Activated CD4-positive, alpha-beta memory T cell treated with anti-CD3 and anti-CD28 coated beads for 36 hours (primary cell): ENCODE measurements at places on chromosomes 4 and X.

GRCh38 chrX:1435241-1435895 lies 17.3 kb downstream of the ASMTL start:
- no peak overlapping the region for H3K27ac ChIP-seq
- no peaks in the 10 kb centered on the region for H3K27me3 ChIP-seq
- peaks cover 42% of the 10 kb centered on the region for H3K36me3 ChIP-seq
- H3K4me1 ChIP-seq, result no peaks in the 10 kb centered on the region
- no peak overlapping the region for H3K4me3 ChIP-seq

DNA sequence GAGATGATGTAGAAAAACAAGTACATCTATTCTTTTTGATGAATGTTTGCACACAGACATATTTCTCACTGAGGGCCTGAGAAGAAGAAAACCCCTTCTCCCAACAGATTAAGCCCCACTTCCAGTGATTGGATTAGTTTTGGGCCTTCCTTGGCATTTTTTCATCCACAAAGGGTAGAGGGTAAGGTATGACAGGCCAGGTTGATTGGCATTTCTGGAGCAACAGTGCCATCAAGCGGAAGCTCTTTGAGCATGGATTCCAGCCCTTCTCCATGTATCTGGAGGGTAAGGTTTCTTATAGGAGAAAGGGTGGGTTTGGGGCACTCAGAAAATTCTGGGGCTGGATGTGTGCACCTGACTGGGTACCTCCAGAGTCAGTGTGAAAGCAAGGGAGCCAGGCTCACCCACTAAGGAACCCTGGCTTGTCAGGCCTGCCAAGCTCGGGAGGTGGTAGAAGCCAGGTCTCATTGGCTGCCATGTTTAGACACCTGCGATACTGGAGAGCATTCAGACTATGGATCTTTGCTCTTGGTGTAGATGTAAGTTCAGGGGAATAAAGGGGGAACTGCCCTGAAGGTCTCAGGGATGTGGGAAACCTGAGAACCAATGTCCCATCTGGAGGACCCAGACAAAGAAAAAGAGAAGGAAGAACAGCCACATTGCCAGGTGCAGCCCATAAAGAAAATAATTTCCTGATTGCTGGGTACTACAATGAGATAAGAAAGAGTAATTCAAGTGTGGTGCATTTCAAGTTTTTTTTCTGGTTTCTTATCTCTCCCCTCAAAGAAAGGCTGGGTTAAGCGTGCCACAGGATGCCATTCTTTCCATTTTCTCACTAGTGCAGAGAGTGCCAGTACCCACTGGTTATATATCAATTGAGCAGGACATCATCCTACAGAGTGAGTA lies 222.3 kb upstream of the AGTR2 start:
- no peak overlapping the region for H3K4me3 ChIP-seq
- no peak for DNase-seq
- no peaks in the 10 kb centered on the region for H3K4me1 ChIP-seq
- H3K36me3 ChIP-seq, result no peaks in the 10 kb centered on the region

GRCh38 chr4:123613586-123614344 lies 217.2 kb downstream of the SPRY1 start:
- no peak for DNase-seq
- no peak overlapping the region for H3K4me3 ChIP-seq
- H3K4me1 ChIP-seq, result peaks cover 12% of the 10 kb centered on the region
- H3K27ac ChIP-seq, result no peak overlapping the region
- peaks cover 2% of the 10 kb centered on the region for H3K27me3 ChIP-seq
- no peaks in the 10 kb centered on the region for H3K36me3 ChIP-seq

- H3K4me3 ChIP-seq, result no peak overlapping the region
- no peaks in the 10 kb centered on the region for H3K4me1 ChIP-seq
- no peak for DNase-seq
- no peaks in the 10 kb centered on the region for H3K27me3 ChIP-seq
- H3K27ac ChIP-seq, result no peak overlapping the region
- peaks cover 11% of the 10 kb centered on the region for H3K36me3 ChIP-seq
These were observed 34.6 kb upstream of the SLC2A9 start for GRCh38 chr4:10055871-10056270.

GRCh38 chr4:86834901-86835300 lies 14.3 kb downstream of the SLC10A6 start:
- H3K27me3 ChIP-seq, result no peaks in the 10 kb centered on the region
- no peak for DNase-seq
- no peak overlapping the region for H3K27ac ChIP-seq
- no peaks in the 10 kb centered on the region for H3K36me3 ChIP-seq
- H3K4me1 ChIP-seq, result no peaks in the 10 kb centered on the region

DNA sequence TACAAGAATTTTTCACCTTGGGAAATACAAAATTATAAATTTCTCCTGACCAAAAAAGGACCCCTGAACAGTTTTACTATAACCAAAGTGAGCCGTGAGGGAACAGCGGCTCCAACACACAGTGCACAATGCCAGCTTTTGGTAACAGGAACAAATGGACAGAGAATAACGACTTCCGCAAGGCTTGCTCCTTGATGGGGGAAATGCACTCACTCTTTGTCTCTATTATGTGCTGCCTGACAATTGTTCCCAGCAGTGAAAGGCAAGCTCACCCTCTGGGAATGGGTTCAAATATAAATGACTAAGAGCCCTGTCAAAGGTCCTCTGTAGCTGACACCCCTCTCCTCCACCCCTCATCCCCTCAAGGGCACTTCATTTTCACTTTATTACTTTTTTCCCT lies 325.8 kb upstream of the GALNT7 start:
- no peak overlapping the region for H3K4me3 ChIP-seq
- DNase-seq, result no peak
- H3K4me1 ChIP-seq, result no peaks in the 10 kb centered on the region
- H3K27me3 ChIP-seq, result peaks cover 2% of the 10 kb centered on the region
- no peaks in the 10 kb centered on the region for H3K36me3 ChIP-seq

GRCh38 chr4:56859841-56860240 lies 38.3 kb upstream of the SPINK2 start:
- H3K36me3 ChIP-seq, result no peaks in the 10 kb centered on the region
- no peak overlapping the region for H3K27ac ChIP-seq
- no peak overlapping the region for H3K4me3 ChIP-seq
- DNase-seq, result no peak
- H3K27me3 ChIP-seq, result peaks cover 9% of the 10 kb centered on the region

DNA sequence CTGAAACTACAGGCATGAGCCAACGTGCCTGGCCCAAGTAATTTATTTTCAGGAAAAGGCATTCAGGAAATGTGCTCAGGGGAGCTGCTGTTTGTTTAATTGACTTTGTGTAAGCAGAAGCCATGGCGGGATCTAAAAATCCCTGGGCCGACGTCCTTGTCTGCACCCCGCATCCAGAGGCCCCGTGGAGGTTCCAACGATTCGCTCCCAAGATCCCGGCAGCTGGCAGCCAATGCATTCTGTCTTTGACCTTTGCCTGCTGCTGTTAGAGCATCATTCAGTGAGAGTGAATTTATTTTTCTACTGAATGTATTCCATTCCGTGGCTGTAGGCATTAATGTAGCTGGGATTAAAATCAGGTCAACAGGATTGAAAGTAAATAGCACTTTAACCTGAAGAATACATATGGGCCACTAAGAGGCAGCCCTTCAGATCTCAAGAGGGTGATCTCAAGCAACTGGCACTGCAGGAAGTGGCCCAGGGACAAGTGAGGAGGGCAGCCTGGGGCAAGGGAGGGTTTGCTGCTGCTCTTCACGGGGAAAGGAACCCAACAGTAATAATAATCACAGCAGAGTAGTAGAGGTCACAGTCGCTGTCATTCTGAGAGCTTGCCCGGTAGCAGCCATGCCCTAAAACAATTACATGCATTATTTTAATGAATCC lies 75.2 kb downstream of the PSAPL1 start:
- H3K27ac ChIP-seq, result no peak overlapping the region
- DNase-seq, result no peak
- H3K4me1 ChIP-seq, result no peaks in the 10 kb centered on the region
- no peaks in the 10 kb centered on the region for H3K36me3 ChIP-seq
- no peaks in the 10 kb centered on the region for H3K27me3 ChIP-seq

DNA sequence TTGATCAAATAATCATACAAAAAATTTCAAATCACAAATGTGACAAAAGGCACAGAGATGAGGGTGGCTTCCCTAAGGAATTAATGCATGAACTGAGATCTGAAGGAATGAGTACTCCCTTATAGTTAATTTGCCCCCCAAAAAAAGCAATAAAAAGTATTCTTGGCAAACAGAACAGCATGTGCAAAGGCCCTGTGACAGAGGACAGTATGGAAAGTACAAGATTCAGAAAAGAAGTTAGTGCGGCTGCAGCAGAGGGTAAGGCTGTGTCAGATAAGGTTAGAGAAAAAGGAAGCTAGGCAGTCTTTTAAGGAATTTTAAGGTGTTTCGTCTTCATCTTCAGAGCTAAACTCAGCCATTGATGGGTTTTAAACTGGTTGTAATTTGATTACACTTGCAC lies 7.4 kb downstream of the DDX60L start:
- H3K4me3 ChIP-seq, result no peak overlapping the region
- H3K27me3 ChIP-seq, result no peaks in the 10 kb centered on the region

- no peaks in the 10 kb centered on the region for H3K27me3 ChIP-seq
- no peak for DNase-seq
- no peaks in the 10 kb centered on the region for H3K36me3 ChIP-seq
- H3K4me3 ChIP-seq, result no peak overlapping the region
- no peak overlapping the region for H3K27ac ChIP-seq
These were observed 1144.8 kb downstream of the ADGRL3 start for GRCh38 chr4:62344915-62345314.

- no peak overlapping the region for H3K27ac ChIP-seq
- H3K4me3 ChIP-seq, result no peak overlapping the region
- peaks cover 5% of the 10 kb centered on the region for H3K27me3 ChIP-seq
- H3K4me1 ChIP-seq, result no peaks in the 10 kb centered on the region
These were observed 3.2 kb upstream of the PLP1 start for GRCh38 chrX:103773445-103773844.

DNA sequence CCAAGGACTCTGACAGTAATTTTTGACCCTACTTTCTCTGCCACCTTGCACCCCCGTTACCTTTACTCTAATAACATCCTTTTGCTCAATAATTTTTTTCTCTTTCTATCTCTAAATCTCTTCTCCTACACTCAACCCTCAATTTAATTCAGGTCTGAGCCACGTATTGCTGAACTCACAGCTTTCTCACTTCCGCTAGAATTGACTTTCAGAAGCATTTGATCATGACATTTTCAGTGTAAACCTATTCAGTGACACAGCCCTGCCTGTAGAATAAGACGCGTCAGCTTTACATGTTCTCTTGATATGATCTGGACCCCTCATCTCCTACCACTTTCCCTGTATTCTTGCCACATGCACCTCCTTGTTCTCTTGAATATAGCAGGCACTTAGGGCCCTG lies 439.5 kb upstream of the MAGEB2 start:
- no peak overlapping the region for H3K4me3 ChIP-seq
- H3K27ac ChIP-seq, result no peak overlapping the region
- no peak for DNase-seq
- H3K27me3 ChIP-seq, result no peaks in the 10 kb centered on the region
- H3K4me1 ChIP-seq, result no peaks in the 10 kb centered on the region
- H3K36me3 ChIP-seq, result no peaks in the 10 kb centered on the region

- no peaks in the 10 kb centered on the region for H3K36me3 ChIP-seq
- no peak overlapping the region for H3K27ac ChIP-seq
These were observed 49.4 kb downstream of the C4orf46 start for GRCh38 chr4:158622251-158622650.

DNA sequence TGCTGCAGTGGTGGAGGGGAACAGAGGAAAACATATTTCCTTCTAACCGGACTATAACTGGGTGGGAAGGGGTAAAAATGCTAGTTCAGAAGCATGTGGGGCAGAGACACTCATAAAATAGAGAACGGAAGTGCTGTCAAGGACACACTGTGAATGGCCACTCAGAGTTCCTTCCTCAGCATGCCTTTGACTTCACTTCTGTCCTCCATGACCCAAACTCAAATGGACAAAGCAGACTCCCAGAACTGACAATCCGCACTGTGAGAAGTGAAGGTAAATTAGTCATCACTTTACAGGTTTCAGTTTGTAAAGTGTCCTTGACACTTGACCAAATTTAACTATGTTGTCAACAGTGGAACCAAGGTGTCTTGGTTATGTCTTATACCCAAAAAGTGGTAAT lies 30.2 kb upstream of the ELF2 start:
- H3K27ac ChIP-seq, result no peak overlapping the region
- H3K27me3 ChIP-seq, result no peaks in the 10 kb centered on the region
- no peak overlapping the region for H3K4me3 ChIP-seq
- no peaks in the 10 kb centered on the region for H3K36me3 ChIP-seq
- no peaks in the 10 kb centered on the region for H3K4me1 ChIP-seq

DNA sequence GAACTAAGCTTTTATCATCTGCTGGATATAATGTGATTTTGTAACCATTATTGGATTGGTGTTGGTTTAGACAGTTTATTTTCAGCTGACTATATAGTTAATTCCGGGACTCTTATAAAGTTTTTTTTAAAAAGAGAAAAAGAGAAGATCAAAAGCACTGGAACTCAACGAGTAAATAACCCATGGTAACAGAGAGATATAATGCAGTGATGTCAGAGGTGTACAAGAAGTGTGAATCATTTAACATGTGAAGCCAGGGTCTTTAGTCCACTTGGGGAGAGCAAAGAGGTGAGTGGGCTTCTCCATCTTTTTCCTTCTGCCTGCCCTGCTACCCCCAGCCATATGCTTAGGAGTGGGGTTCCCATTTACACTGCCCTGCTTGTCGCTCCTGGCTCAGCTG lies 3.2 kb downstream of the TMEM165 start:
- H3K36me3 ChIP-seq, result peaks cover 44% of the 10 kb centered on the region
- peaks cover 44% of the 10 kb centered on the region for H3K4me1 ChIP-seq
- H3K27ac ChIP-seq, result no peak overlapping the region
- H3K27me3 ChIP-seq, result no peaks in the 10 kb centered on the region
- H3K4me3 ChIP-seq, result peak overlapping the region; percentile 88
- DNase-seq, result no peak
